NCI-H2171 treated with DMSO at 0.1 percent for 48 hours (cell line): ENCODE measurements at places on chromosomes 12 and 14.

- no peak for DNase-seq
Measured at GRCh38 chr12:115451151-115451779, 767.3 kb upstream of the TBX3 start.

- DNase-seq: no peak
Measured at GRCh38 chr14:67464377-67464776, 24.1 kb downstream of the TMEM229B start.

DNA sequence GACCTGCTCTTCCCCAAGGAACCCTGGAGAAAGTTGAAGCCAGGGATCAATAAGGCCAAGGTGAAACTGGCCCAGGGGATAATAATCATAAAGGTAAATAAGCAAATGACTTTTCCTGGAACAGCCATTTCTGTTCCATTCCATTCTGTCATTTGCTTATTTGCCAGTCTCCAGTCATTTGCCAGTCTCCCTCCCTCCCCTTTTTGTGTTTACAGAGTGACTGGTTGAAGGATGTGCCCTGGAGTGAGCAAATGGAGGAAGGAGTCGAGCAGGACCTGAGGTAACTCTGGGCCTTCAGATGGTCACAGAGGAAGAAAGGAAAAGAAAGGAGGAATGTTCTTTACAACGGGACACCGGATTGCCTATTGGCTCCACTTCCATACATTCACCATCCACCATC, 17.8 kb upstream of the DCD start:
- no peak for DNase-seq

DNA sequence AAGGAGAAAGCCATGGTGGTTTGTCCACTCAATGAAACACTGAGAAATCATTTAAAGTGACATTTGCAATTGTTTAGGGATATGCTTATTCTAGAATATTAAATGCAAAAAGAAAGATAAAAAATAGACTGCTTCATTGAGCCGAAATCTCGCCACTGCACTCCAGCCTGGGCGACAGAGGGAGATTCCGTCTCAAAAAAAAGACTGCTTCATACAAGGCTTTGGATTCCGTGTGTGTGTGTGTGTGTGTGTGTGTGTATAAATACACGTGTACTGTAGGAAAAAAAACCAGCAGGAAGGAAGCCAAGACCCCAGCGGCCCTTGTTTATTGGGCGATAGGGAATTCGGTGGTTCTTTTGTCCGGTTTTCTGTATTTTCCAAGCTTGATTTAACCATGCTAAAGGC, 3.2 kb upstream of the ZNF839 start:
- DNase-seq: peak; percentile 87

DNA sequence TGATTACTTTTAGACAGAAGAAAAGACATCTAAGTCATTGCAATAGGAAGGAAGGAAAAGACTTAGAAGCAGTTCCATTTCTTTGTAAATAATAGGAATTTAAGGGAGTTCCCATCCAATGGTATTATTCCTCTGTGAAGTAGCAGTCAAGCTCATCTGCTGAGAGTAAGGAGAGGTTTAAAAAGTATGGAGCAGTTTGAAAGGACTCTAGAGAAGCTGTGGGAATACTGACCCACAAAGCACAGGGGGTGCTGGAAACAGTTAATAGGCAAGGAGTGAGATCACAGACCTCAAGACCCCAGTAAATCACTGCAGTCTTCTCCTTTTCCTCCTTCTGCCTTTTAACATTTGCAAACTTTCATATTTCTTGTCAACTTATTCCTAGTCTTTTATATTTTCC, 428.5 kb downstream of the ADAMTS20 start:
- no peak for DNase-seq

DNA sequence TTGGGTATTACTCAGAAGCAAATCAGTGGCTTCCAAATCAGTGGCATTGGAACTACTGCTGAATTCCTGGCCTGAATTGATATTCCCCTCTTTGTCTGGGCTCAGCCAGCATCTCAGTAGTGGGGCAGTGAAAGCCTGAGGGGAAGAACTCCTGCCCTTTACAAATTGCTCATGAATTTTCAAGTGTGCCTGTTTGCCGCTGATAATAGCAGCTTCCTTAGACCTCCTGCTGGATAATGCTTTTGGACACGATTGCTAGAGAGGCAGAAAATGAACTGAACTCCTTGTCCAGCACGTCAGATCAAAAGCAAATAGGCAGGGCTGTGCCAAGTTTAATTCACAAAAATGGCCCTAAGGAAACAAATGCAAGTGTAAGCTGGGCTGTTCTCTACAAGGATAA, 91.3 kb upstream of the GZMB start:
- DNase-seq: no peak

DNA sequence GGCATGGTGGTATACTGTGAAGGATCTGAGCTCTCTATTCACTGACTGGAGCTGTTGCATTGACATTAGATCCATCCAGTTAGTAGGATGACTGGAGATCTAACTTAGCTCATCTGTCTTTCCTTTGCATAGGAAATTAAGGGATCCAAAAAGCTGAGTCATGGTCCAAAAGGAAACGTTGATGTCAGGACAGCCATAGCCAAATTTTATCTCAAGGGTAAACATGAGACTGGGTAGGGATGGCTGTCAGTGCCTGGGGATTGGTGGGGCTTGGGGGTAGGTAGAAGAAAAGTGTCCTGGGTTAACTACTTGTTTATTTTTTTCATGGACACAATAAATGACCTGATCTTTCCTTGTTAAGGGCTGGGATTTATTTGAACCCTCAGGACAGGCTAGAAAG, 4.6 kb downstream of the FAM177A1 start:
- no peak for DNase-seq

DNA sequence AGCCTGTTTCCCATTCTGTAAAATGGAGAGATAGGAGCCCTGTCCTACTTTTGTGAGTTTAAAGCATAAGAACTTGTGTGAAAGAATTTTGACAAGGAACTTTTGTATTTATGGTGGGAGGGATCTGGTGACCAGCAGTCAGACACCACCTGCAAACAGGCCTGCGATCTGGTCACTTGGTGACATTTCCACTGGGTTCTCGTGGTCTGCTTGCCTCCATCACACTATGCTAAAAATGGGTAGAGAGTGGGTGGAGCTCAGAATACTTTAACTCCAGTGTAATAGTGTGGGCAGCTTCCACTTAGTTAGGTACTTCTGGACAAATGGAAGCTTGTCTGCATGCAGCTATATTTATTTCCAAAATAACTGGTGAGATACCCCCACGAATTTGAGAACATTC, 26.5 kb upstream of the PLXNC1 start:
- no peak for DNase-seq

DNA sequence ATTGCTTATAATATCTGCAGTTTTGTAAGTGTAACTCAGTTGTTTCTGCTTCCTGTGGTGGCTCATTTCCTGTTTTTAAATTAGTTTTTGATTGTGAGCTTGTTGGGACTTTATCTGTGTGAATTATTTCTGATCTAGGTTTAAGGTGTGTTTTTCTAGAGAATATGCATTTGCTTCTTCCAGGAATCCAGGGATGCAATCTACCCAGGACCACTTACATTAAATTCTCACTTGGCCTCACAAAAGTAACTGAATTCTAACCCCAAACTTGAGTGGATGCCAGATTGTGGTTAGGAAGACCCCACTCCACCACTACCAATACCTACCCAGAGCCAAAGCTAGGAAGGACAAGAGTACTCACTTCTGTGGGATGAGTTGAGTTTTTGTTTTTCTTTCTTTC, 11.9 kb downstream of the STYX start:
- DNase-seq: no peak

DNA sequence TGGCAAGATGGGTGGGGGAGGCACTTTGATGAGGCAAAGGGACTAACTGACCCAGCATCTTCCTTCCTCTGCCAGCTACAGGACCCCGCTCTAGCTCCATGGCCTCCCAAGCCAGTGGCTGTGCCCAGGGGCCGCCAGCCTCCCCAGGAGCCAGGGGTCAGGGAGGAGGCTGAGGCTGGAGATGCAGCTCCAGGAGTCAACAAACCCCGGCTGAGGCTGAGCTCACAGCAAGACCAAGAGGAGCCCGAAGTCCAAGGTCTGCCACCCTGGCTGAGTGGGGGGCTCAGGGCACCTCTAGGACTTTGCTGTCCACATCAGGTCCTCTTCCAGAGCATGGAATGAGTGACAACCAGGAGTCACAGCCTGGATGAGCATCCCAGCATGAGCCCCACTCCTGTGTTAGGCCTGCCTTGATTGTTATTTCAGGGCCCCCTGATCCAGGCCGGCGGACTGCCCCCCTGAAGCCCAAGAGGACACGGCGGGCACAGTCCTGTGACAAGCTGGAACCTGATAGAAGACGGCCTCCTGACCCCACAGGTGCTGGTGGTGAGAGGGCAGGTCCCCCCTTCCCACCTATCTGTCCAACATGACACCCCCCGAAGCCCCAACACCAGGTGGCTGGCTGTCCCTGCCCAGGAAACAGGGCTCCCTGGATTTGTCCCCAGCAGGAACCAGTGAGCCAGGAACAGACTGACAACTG, 2.5 kb upstream of the CPNE6 start:
- DNase-seq: no peak

DNA sequence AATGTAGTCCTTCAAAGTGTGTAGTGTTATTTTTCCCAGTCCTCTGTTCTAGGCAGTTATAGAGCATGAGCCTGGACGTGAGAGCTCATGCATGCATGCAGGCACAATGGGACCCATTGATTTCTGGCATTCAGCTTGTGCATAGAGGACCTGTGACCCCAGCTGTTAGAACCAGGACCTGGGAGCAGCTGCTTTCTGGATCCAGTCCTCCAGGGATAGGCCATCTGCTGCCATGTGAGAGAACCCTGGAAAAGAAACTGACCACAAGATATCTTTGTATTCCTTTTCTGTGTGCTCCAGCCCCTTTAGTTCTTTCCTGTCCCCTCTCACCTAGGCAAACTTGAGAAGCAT, 76.9 kb downstream of the SUSD6 start:
- DNase-seq: peak; percentile 19

DNA sequence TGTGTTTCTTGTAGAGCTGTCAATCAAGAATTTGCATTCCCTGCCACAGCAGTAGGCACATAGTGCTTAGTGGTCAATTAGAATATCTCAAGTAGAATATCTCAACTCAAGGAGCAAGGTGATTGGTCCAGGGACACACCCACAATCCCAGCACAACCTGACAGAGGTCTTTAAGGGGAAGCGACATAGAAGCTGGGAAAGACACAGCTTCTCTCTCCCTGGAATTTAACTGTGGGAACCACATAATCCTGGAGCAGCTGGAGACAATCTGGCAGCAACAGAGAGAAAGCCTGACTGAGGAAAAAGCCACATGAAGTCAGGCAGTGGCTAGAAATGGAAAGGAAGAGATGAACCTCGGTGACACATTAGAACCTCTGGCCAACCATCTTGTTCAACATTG, 85.7 kb upstream of the LMO3 start:
- DNase-seq: no peak

DNA sequence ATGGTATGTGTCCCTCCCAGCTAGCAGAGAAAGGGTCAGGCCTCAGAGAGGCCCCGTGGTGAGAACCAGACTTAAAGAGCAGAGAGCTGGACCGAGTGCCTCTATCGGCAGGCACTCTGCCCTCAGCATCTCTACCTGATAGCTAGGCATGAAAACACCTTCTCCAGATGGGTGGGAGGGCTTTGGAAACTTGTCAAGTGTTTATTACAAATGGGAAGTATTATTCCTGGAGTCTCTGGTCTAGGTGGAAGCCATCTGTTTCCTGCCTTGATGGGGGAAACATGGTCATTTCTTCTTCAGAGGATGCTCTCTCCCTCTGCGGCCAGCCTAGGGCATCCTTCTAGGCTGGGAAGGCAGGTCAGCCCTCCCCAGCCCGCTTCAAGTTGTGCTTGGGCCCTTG, 2.3 kb downstream of the TMEM63C start:
- DNase-seq: peak; percentile 94
